WTC11 (cell line): ENCODE measurements at places on chromosomes 11 and 22. TPM values are rescaled to one million over a fixed set of nuclear protein-coding genes. Genes with fewer than 3 reads are reported as not detected.

GRCh38 chr22:49850959-49851802 lies 2.5 kb upstream of the ZBED4 start:
- no peak for DNase-seq

- no peak for DNase-seq
Observed at GRCh38 chr22:46058091-46058420, 81.1 kb upstream of the WNT7B start.

DNA sequence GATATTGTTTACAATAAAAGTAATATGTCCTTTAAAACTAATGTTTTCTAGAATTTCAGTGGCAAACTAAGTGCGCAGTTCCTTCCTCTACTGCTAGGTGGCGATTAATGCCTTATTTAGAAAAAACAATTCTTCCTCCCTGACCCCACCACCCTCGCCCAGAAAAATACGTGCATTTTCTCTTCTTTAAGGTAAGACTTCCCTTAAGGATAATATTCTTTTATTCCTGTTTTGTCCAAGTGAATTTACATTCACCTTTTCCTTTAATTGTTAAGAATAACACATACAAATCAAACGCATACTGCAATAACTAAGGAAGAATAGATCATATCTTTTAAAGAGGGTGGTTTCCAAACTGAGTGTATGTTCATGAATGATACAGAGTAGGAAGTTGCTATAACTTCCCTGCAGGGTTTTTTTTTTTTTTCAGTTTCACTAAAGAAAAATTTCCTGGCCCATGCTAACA lies 17.0 kb upstream of the PSMA1 start:
- no peak for DNase-seq

DNA sequence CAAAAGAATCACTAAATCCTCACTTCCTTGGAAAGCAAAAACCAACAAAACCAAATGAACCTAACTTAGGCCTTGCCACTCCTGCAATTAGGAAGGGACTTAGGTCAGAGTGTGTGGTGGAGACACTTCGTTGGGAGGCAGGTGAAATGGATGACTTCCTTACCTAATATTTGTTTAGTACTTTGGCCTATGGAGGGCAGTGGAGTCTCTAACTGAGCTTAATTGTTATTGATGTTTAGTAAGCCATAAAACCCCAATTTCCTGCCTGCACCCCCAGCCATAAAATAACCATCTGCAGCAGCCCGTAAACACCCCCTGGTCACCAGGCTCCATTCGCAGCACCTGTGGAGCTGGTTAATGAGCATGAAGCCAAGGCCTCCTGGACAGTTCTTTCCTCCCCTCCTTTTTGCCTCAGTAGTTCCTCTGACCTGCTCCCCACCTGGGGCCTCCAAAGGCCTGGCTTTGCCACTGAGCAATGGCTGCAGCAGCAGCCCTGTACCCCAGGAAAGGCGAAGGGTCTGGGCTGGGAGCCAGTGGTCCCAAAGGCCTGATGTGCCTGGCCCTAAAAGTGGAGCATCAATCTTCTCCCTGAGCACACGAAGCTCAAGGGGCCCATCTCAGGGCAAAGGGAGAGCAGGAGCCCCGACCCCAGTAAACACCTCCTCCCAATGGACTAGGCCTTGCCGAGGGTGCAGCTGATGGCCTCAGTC lies 15.6 kb upstream of the SYT13 start:
- no peak for DNase-seq

Gene MUC2
- 0.07 to 0.60 TPM (median 0.22 TPM) in 3 replicates for total RNA-seq

Gene OR52H1
- total RNA-seq, result not detected in 3 replicates

Gene PKP3
- 17.3 to 23.4 TPM (median 21.4 TPM) in 3 replicates for total RNA-seq

Gene RFPL2
- 0.39 to 0.48 TPM (median 0.41 TPM) in 3 replicates for total RNA-seq
